ENCODE measurements at places on chromosomes 4 and X. TPM values are rescaled to one million over a fixed set of nuclear protein-coding genes. Genes with fewer than 3 reads are reported as not detected.

The LUZP4 gene
- total RNA-seq = not detected

The TXK gene
- total RNA-seq = 3.5 TPM

The MAGEA2B gene
- not detected for total RNA-seq

The LRRC66 gene
- 0.09 TPM for total RNA-seq
